ENCODE measurements at places on chromosomes 3 and 15. TPM values are rescaled to one million over a fixed set of nuclear protein-coding genes. Genes with fewer than 3 reads are reported as not detected.

MRAS gene
- total RNA-seq, result 41.6 TPM

TRIM42 gene
- not detected for total RNA-seq

NTRK3 gene
- 2.9 TPM for total RNA-seq

PLCH1 gene
- total RNA-seq, result 7.6 TPM

FETUB gene
- not detected for total RNA-seq

CHST2 gene
- 17.5 TPM for total RNA-seq

DNA sequence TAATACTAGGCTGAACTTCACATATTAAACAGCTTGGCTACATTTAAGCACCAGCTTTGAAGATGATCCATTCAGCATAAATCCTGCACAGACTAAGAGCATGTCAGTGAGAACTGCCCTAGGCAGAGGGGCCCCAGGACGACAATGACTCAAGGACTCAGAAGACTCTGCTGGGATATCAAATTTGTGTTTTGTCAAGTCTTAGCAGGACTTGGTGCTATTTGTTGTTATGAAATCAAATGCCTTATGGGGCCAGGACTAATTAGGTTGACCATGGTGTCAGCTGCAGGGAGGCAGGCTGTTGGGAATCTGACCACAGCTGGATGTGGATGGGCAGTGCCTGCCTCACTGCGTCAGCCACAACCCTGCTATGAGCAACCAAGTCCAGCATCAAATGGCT lies 91.8 kb downstream of the RYR3 start:
- DNase-seq, result no peak

DNA sequence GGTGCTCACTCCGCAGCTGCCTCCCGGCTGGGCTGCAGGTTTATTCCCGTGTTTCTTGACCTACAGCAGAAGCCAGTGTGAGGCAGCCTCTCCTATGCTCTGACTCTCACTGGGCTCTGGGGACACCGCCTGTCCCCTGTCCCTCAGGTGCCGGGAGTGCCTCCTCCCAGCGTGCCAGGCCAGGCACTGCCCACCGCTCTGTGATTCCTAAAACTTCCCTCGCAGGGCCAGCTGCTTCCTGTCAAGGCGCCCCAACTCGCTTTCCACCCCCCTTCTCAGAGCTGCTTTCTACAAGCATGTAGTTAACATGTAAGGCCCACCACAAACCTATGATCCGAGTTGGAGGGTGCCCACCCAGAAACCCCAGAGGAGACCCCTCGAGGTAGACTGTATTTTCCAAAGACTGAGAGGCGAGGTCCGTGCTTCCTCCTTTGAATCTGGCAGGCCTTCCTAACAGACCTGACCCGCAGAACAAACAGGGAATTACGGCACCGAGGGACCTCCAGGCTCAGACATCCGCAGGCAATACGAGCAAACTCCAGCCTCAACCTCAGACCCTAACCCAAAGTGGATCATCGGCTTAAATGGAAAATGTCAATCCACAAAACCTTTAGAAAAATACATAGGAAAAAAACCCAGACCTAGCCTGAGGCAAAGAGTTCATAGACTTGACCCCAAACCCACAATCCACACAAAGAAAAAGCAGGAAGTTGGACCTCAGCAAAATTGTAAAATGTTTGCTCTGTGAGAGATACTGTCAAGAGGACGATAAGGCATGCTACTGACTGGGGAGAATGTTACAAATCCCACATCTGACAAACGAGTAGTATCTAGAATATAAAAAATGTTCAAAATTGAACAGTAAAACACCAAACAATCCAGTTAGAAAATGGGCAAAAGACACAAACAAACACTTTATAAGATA lies 121.3 kb upstream of the IQSEC1 start:
- no peak for DNase-seq

DNA sequence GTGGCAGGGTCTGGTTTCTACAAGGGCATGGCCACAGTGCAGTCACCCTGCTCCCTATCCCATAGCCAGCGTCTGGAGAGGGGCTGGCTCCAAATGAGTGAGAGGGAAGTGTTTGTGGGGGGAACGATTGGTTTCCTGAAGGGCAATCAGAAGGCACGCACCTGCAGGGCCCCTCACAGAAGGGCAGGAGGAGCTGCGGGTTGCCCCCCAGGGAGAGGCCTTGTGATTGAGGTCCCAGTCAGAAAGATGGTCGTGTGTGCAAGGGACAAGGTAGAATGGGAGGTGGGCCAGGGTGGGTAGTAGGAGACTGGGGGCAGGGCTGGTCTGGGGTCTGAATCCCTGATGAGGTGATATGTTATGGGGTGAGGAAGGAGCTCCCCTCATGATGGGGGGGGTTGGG lies 35.8 kb downstream of the LIMD1 start:
- DNase-seq, result no peak

GRCh38 chr3:133295199-133295901 lies 104.5 kb upstream of the BFSP2 start:
- no peak for DNase-seq

DNA sequence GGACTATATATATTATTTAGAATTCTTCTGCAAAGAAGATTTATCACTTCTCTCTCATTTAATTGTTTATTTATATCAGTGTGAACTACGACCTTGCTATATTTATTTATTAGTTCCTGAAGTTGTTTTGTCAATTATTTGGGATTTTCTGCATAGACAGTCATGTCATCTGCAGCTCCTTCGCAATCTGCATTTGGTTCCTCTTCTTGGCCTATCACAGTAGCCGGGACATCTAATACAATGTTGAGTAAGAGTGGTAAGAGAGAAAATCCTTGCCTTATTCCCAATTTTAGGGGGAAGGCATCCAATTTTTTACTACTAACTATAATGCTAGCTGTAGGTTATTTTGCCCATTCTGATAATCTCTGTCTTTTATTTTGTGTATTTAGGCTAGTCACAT lies 39.4 kb downstream of the FOXL2 start:
- DNase-seq, result no peak

DNA sequence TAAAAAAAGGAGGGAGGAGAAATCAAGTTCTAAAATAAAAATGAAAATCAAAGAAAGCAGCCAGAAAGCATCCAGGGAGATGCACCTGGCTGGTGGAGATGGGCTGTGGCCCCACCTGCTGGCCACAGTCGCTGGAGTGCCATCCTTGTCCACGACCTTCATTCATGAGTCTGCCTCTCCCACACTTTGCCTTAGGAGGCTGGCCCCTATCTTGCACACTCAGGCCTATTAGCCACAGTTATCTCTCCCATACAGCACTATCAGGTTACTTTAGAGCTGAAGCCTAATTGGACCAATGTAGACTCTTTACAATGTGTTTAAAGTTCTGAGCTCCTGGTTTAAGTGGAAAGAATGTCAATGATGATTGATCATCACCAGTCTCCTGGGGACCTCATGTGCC lies 392.0 kb upstream of the RORA start:
- no peak for DNase-seq

- DNase-seq, result peak; percentile 72
These were observed 508 bp downstream of the GORASP1 start for GRCh38 chr3:39106851-39107387.

- DNase-seq, result no peak
These were observed 670.2 kb upstream of the ALCAM start for GRCh38 chr3:104696470-104696869.

- DNase-seq, result no peak
These were observed 31.9 kb downstream of the ROBO2 start for GRCh38 chr3:77071809-77072208.

DNA sequence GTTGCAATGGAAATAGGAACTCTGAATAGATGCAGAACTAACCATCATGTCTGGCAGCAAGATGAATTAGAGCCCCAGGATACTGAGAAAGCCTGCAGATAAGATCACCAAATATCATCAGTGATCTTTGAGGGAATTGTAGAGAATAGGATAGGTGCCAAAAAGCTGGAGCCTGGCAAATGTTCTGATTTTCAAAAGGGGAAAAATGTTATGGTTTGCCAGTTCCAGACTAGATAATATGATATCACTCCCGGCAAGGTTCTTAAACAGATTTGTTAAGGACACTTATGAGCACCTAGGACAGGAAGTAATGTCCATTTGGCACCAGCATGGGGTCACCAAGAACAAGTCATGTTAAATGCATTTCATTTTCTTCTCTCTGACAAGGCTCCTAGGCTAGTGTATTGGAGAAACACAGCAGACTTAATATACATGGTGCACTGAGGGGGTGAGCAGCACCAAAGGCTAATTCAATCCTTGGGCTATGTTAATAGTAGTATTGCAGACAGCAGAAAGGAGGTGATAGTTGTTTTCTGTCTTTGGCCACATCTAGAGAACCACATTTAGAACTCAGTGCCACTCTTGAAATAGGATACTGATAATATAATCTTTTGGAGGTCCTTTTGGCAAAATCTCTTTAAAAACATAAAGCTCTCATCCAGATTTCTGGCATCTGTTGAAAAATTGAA lies 4.8 kb downstream of the SRGAP3 start:
- DNase-seq, result no peak

GRCh38 chr3:102229062-102229655 lies 205.7 kb upstream of the ZPLD1 start:
- peak; percentile 77 for DNase-seq

DNA sequence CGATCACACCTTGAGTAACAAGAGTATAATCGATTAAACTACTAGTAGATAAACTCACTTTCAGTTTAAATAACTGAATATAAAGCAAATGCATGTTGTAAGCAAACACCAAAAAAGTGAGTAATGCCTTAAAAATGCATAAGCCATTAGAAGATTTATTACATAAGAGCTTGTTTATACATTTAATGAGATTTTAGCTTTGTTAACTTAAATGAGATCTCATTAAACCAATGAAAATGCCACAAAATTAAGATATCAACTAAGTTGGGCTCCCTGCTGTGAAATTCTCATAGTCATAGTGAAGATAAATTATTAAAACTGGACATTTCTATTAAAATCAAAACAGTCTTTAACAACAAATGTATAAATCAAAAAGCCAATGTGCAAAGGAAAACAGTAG lies 701.2 kb downstream of the NLGN1 start:
- no peak for DNase-seq

DNA sequence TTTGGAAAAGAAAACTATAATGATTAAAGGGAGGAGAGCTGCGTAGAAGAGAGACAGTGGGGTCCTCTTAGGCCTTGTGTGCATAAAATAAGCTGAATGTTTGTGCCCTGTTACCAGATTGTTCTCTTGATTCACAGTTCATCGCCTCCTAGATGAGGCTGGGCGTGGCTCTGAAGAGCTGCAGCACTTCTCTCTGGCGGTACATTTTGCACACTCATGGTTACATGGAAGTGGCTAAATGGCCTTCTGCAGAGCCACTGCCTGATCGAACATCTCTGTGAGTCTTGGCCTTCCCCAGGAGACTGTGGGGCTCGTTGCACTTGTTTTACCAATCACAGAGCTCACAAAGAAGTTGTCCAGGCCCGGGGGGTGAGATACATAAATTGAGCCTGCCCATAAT lies 208.8 kb downstream of the GABRG3 start:
- no peak for DNase-seq

- no peak for DNase-seq
These were observed 344.6 kb downstream of the SV2B start for GRCh38 chr15:91444656-91445055.

DNA sequence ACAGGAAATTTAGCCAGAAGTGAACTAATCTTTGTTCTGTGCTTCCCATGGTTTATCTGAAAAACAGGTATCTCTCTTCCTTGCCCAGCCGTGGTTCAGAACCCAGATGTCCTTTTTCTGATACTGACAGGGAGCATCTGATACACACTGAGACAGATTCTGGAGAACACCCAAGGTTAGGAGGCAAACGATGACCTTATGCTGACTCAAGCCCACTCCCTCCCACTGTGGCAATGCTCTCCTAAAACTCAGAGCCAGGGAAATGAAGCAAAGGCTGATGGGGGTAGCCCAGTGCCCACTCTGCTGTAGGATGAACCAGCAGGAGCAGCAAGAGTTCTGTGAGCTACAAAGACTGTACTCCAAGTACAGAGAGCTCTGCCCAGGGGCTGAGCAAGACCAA lies 225.1 kb downstream of the NTRK3 start:
- DNase-seq, result no peak

- no peak for DNase-seq
These were observed 1008.8 kb downstream of the ROBO2 start for GRCh38 chr3:78048698-78049097.

- no peak for DNase-seq
These were observed 2.0 kb upstream of the MELTF start for GRCh38 chr3:197031315-197032285.

DNA sequence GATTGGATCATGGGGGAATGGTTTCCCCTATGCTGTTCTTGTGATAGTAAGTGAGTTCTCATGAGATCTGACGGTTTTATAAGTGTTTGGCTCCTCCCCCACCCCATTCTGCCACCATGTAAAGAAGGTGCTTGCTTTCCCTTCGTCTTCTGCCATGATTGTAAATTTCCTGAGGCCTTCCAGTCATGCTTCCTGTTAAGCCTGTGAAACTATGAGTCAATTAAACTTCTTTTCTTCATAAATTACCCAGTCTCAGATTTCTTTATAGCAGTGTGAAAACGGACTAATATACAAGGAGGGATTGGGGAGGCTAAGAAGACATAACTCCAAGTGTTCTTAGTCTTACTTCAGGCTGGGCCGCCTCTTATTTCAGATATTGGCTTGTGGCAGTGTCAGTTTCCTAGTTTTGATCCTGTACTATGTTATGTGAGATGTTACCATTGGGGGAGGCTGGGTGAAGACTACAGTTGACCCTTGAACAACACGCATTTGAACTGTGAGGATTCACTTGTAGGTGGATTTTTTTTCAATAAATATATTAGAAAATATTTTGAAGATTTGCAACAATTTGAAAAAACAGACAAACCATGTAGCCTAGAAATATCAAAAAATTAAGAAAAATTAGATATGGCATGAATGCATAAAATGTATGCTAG lies 44.9 kb downstream of the NMD3 start:
- no peak for DNase-seq

GRCh38 chr3:160544844-160545503 lies 20.4 kb downstream of the KPNA4 start:
- no peak for DNase-seq

DNA sequence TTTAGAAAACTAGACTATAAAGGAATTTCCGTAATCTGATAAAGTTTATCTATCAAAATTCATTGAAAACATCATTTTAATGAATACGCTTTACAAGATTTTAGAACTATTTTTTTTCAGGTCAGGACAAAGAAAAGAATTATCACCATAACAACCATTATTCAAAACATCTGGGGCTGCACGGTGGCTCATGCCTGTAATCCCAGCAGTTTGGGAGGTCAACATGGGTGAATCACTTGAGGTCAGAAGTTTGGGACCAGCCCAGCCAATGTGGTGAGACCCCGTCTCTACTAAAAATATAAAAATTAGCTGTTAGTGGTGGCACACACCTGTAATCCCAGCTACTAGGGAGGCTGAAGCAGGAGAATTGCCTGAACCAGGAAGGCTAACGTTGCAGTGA lies 260.4 kb downstream of the WNT5A start:
- no peak for DNase-seq

- DNase-seq, result no peak
These were observed 36.1 kb downstream of the LSM3 start for GRCh38 chr3:14214764-14215163.

DNA sequence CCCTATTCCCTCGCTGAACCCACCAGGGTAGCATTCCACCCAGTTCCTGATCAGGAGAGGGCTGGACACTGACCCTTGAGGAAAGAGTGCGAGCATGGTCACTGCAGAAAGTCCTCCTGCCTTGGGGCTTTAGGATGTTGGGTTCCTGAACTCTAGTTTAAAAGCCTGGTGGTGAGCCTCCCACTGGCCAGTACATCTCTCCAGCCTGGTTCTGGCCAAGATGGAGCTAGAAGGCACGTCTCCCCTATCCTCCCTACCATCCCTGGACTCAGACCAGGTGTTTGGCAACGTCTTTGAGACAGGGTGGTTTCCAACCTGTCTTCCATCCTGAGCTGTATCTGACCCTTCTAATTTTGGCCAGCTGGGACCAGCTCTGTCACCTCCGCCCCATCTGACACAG lies 31.4 kb downstream of the NBEAL2 start:
- no peak for DNase-seq

Data from type B pancreatic cell (in vitro differentiated cells).